ENCODE measurements at places on chromosomes 1 and 21. TPM values are rescaled to one million over a fixed set of nuclear protein-coding genes. Genes with fewer than 3 reads are reported as not detected.

GRCh38 chr1:62092110-62092509, 102.5 kb upstream of the L1TD1 start:
- DNase-seq: no peak

The OLIG2 gene
- total RNA-seq: not detected

The RORC gene
- not detected for total RNA-seq

DNA sequence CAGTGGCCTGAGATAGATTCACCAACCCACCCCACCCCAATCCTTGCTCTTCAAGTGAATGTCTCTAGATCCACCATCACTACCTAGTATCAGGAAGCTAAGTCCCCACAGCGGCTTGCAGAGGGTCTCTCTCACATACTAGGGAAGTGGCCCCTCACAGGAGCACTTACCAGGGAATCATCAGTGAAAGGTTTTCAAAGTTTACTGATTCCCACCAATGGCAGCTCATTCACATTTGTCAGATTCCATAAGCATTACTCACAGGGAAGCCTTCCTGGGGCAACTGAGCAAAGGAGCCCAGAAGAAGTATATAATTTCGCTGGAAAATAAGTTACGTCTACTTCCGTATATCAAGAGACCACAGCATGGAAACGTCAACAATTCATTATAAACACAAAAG, 120.8 kb downstream of the GREM2 start:
- no peak for DNase-seq

DNA sequence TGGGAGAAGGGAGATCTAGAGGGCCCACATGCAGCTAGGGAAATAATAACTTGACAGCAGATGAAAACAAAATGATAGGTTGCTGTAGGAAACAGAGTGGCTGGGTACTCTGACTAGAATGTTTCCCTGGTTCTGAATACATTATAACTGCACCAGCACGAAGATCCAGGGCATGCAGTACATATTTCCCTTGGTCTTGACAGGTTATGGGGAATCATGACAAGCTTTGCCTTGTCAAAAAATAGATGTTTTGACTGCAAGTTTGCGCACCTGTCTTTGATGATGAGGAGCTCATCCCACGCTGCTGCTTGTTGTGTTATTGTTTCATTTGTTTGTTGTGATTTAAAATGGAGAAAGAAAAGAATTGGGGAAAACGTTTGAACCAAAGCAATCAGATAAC, 292.9 kb downstream of the PDE4B start:
- DNase-seq: no peak

GRCh38 chr1:110436635-110437034, 14.3 kb upstream of the PROK1 start:
- no peak for DNase-seq

DNA sequence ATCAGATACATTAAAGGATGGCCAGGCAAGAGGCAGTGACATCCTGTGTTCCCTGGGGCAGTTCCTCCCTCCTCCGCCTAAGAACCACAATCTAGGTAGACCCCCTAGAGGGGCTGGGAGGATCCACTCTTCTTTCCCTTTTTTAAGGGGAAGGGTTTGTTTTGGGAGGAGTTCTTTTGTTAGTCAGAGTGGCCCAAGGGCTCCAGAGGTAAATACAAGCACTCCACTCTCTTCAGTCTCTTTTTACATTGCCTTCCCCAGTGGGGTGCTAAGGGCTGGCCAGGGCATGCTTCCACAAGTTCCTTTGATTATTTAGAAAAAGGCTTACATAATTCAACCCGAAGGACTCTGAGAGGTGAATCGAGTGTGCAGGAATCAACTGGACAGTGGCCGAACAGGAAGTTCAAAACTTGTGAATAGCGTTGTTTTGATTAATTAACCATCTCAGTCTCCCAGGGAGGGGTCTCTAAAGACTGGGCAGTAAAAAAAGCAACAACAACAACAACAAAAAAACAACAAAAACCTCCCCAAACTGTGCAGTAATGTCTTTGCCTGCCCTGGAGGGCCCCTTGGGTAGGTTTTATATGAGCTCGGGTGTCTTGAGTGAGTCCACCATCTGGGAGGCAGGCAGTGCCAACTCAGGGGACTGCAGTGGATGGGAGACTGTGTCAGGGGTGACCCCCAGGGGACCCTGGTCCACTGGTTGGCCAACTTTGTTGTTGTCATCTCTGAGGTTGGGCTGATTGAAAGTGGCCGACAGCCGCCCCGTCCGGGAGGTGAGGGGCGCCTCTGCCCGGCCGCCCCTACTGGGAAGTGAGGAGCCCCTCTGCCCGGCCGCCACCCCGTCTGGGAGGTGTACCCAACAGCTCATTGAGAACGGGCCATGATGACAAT, 33.2 kb upstream of the ENO1 start:
- DNase-seq: no peak

- no peak for DNase-seq
Observed at GRCh38 chr1:85584264-85584781, 3.8 kb downstream of the CCN1 start.

The NEGR1 gene
- 25.7 TPM for total RNA-seq

DNA sequence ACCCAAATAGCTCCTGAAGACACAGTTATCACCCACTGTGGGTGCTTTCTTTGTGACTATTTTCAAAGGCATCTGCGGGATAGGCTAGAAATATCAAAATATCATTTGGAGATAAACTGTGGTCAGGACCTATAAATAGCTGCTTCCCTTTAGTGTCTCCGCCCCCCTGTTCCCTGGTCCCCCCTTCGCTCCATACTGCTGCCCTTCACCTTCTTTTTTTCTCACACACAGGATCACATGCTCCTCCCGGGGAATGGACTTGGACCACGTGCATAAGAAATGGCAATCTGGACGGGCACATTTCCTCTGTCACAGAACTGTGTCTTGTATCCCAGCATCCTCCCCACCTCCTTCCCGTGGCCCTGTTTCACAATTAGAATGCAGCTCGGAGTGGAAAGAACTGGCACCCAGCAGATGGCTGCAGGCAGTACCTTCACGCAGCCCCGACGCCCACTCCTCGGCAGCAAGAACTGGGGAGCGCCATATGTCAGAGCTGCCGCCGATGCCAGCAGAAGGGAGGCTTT, 68.8 kb upstream of the SSX2IP start:
- no peak for DNase-seq
